ENCODE measurements at places on chromosomes 12 and 14.

DNA sequence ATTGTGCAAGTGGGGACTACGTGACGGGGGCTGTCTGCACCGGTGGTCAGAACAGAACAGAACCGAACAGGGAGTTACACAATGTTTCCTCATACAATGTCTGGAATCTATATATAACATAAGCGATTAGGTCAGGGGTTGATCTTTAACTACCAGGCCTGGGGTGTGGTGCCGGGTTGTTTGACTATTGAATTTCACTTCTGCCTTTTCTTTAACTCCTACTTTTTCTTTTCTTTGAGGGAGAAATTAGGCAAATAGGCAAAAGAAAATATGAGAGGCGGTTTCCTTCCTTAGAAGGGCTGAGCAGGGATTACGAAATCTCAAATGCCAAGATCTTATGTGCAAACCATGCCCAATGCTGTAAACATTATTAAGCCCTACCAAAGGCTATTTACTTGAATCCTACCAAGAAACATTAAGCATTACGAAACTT lies 140.3 kb downstream of the SLC38A6 start:
- DNase-seq: no peak

- DNase-seq: no peak
Measured at GRCh38 chr12:62720025-62720424, 214.9 kb downstream of the PPM1H start.

- no peak for DNase-seq
Measured at GRCh38 chr12:119090865-119091264, 87.9 kb upstream of the HSPB8 start.

DNA sequence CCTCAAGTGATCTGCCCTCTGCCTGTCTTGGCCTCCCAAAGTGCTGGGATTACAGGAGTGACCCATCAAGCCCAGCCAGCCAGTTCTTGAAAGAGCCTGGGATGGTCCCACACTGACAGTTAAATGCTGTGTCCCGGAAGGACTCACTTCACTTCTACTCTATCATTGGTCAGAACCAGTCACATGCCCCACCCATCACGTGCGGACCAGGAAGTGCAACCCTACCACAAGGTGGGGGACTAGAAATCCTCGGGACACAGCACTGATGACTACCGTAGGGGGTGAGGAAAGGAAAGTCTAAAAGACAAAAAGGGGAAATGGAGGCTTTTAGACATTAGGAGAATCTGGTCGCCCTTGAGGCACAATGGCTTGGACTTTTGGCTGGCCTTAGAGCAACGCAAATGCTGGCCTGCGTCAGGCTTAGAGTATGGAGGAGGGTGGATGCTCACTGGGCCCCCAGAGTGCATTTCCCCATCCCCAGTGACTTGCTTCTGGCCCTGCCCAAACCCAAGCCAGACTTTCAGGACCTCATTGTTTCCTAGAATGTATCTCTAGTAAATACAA lies 207.7 kb downstream of the TTC8 start:
- DNase-seq: no peak

DNA sequence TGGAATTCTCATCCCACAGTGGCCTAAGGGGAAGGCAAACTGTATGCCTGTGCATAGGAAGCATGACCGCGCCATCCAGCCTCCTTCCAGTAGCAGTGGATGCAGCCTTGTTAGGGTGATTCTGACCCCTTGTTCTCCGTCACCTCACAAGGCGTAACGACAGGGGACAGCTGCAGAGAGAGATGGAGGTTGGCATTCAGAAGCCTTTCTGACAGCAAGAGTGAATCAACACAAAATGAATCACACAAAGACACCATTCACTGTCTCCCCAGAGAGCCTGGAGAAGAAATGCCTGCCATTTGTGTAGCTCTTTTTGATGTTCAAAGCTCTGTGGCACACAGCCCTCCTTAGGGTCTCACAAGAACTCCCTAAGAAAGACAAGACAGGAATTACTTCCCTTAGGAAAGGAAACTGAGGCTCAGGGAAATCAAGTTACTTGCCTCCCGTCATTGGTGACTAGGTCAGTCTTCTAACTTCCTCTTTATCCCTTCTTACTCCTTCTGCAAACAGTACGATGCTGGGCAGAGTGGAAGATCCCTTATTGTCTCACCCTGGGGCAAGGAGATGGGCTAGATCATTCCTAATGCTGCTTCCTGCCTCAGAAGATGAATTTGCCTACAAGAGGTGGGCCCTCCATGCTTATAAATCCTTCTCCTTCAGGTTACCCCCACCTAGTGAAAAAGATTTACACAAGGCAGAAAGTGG lies 280.9 kb downstream of the CACNA1C start:
- DNase-seq: no peak

DNA sequence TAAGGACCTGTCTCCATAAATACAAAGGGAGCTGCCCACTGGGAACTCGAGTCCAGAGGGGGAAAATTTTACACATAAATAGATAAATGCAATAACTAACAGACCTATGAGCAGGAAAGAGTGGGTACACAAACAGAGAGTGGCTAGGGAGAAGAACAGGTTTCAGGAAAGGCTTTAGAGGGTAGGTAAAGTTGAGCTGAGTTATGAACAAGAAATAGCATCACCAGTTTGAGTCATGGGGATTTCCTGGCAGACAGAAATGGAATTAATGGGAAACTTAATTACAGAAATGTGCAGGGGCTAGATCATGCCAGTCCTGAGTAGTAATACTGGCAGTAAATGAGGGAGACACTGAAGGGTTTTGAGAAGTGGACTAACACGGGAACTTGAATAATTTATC lies 58.0 kb upstream of the CCDC175 start:
- DNase-seq: no peak

DNA sequence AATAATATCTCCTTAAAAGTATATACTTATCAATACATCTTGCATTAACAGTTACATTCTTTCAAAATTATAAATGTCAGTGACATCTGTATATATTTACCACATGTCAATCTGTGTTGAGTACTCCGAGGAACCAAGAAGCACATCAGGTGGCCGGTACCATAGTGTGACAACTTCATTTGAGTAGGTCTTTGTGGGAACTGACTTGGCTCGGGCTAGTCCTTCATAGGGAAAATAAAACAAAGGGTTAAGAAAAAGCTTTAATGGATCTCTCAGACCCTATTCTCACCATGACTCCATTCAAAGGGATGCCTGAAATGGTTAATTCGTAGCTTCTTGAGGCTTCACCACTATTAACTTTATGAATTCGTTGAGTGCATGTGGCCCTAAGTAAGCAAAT lies 94.9 kb downstream of the ELK3 start:
- no peak for DNase-seq

GRCh38 chr14:68279777-68280233 lies 460.2 kb downstream of the RAD51B start:
- no peak for DNase-seq

Measured in NCI-H2081 treated with DMSO at 0.1 percent for 48 hours (cell line).